ENCODE measurements at places on chromosomes 16 and 17.

- DNase-seq: no peak
These were observed 53.1 kb downstream of the HS3ST3B1 start for GRCh38 chr17:14353861-14354474.

DNA sequence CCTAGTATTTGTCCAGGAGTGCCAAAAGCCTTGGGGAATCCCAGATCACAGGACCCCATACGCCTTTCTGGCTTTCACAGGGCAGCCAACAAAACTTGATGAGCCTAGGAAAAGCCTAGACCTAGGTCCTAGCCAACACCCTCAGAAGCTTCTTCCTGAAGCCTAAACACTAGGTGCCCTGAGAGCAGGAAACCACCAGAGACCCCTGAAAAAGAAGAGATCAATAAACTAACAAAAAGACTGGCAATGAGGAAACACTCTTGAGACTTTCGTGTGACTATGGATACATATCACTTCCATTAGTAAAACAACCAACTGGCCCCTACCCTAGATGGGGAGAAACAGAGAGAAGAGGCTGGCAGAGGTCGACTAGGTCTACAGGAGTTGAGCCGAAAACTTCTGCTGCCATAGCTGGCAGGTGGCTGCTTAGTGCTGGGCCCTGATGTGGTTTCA, 1.2 kb downstream of the ORMDL3 start:
- peak; percentile 52 for DNase-seq

GRCh38 chr17:43025766-43026537, 921 bp downstream of the RND2 start:
- no peak for DNase-seq

DNA sequence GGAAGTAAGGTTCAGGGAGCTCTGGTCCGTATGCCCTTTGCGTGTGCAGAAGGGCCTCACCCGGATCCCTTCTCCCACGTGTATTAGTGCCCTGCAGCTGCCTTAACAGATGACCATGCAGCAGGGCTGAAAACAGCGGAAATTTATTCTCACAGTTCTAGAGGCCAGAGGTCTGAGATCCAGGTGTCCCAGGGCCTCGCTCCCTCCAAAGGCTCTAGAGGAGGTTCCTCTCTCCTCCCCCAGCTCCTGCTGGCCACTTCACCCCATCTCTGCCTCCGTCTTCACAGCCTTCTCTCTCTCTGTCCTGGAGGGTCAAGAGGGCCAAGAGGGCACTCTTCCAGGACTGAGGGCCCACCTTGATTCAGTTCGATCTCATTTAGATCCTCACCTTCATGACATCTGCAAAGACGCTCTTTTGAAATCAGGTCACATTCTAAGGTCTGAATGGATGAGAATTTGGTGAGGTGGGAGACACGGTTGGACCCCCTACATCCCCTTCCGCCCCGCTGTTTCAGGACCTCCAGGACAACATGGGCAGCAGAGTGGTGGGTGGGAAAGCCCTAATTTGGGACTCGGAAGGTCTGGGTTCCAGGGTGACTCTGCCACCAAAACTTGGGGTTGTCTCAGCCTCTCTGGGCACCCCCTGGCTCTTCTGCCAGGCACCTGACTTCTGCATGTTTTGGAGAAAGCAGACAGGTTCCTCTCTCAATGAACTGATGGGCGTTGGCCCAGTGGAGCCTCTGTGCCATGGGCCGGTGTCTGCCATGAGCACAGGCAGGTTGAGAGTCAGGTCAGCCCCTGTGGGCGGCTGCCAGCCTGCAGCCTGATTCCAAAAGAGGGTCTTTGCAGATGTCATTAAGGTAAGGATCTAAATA, 361.2 kb downstream of the SEC14L1 start:
- DNase-seq: no peak

- DNase-seq: no peak
These were observed 154.4 kb downstream of the FOXL1 start for GRCh38 chr16:86732621-86733295.

GRCh38 chr17:14793237-14793636, 471.9 kb downstream of the PMP22 start:
- no peak for DNase-seq

Measured in NAMALWA (cell line).